ENCODE measurements at places on chromosomes 4 and X. TPM values are rescaled to one million over a fixed set of nuclear protein-coding genes. Genes with fewer than 3 reads are reported as not detected.

The H2BW2 gene
- total RNA-seq = not detected

- no peak for DNase-seq
These were observed 803.9 kb downstream of the C4orf33 start for GRCh38 chr4:129899849-129900248.

DNA sequence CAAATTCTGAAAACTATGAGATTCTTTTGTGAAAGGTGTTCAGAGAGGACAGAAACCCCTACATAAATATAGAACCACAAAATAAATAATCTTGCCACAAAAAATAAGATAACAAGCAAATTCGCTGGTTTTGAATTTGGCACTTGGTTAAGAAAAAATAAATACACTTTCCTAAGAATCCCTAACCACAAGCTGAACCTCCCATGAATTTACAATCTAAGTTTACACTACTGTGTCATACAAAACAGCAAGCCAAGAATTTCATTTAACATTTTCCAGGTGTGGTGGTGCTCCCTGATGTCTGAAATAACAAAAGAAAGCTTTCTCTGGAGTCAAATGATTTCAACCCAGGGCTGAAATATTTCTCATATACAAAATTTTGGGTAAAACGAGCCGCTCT is 121.0 kb downstream of the KCNIP4 start:
- no peak for DNase-seq

DNA sequence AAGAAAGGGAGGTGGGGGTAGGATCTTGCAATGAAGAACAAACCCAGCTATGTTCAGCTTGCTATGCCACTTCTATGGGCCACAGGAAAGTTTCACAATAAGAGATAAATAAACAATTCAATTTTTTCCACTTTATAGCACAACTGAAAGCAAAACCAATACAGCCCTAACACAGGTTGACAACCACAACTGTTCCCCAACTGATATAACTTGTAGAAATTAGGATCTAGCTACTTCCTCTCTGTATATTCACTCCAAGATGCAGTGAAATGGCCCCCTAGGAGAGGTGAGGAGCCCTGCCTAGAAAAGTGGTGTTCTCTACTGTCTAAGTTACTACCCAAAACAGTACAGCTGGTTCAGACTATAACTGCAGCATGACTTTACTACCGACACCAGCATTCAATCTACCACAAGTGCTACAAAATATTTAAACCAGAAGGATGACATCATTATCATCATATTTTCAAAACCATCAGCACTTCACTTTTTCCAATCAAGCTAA is 77.0 kb downstream of the FBXW7 start:
- no peak for DNase-seq

GRCh38 chr4:34010751-34011519 is 2233.4 kb downstream of the ARAP2 start:
- DNase-seq = no peak

DNA sequence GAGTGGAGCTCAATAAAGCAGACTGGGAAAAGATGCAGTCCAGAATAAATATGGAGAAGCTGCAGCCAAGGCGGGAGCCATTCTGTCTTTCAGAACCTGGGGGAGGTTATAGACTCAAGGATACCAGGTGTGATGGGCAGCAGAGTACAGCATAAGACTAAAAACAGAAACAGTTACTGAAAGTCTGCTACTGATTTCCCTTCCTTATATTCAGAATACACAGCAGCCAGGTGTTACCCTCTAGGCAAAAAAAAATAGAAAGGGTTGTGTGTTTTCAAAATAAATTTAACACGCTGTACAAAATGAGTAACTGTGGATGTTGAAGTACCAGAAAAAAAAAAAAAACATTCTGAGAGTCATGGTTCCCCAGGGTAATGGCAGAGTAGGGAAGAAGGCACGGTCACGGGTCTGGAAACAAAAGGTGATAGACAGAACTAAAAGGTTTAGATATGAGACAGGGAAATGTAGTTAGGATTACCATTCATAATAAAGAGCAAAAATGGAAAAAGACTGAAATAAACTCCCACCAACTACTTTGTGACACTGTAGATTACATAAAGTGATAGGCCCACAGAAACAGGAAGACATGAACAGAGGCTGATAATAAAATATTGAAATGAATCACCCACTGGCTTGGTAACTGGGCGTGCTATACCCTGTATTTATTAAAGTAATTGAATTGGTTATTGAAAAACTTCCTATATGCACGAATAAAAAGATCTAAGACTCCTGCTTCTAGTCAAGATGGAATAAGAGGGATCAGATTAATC is 10.8 kb upstream of the HHIP start:
- no peak for DNase-seq

- DNase-seq = no peak
These were observed 951.8 kb upstream of the IGFBP7 start for GRCh38 chr4:58061967-58062366.

DNA sequence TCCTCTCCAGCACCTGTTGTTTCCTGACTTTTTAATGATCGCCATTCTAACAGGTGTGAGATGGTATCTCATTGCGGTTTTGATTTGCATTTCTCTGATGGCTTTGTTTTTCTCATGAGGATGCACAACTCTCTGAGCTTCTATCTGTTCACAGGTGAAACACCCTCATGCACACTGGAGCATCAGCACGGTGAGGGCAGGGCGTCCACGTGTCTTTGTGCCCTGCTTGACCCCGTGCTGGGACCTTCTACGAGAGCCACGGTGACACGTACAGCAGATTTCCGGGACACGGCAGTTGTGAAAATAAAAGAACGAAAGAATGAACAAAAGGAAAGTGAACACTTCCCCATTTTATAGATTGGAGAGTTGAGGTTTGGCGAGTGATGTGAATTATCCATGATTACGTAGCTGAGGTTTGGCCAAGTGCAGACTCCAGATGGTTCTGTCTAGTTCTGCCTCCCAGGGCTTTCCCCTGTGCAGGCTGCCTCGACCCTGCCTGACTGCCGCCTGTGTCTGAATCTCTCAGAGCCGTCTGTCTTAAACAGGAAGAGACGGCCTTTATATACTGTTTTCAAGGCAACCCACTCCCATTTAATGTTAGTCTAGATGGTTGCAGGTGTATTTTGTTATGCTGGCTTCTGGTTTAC is 67.8 kb upstream of the SORBS2 start:
- no peak for DNase-seq
